Stimulated activated CD4-positive, alpha-beta T cell treated with anti-CD3 and anti-CD28 coated beads, Interleukin-1b, Interleukin-23, amount 100 ng/mL, for 1 hour (primary cell): ENCODE measurements at places on chromosomes 12 and 14.

DNA sequence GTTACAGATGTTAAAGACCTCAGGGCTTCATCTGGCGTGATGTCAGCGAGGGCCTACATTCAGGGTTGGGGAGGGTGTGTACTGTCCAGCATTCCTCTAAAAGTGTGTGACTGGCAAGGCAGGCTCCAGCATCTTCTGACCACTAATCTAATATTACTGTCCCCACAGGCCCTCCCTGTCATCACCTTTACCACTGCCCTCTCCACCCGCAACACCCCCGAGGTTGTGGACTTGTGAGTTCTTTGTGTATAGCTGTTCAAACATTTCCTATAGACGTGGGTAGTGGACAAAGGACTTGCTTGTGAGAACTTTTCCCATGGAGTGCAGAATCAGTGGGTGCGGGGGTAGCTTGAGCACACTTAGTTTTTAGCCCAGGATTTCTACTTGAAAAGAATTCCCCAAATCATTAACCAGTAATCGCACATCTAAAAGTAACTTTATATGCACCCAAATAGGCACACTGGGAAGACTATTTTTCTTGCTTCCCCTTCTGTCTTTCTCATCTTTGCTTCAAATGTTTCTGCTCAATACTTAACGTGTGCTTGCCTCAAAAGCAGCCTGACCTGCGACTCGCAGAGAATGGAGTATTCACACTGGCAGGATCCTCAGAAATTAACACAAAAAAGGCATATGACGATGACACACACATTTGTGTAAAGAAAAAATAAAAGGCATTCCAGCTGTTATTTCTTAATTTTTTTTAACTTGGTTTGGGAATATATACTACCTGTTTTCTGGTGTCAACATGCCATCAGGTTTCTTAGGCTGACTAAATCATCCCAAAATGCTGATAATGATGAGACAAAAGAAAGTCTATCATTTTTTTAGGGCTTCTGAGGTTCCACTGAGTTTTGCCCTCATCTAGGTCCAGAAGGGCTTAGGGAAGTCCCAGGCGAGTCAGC is 158.4 kb upstream of the HIF1A start:
- DNase-seq: no peak

DNA sequence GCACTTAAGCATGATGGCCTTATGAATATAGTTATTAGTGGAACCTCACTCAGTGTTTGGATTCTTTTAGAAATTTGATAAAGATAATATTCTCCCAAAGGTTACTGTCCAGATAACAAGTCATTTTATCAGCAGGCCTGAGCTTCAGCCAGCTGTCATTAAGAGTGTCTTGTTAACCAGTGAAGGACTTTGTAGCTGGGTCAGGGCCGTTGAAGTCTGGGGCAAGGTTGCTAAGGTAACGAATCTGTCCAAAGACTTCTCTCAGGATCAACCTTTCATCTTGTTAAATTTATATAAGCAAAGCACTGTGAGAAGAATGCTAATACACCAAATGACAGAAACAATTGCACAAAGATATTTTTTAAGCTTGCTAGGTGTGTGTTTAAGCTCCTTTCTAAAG is 271.3 kb upstream of the TMPO start:
- DNase-seq: no peak

DNA sequence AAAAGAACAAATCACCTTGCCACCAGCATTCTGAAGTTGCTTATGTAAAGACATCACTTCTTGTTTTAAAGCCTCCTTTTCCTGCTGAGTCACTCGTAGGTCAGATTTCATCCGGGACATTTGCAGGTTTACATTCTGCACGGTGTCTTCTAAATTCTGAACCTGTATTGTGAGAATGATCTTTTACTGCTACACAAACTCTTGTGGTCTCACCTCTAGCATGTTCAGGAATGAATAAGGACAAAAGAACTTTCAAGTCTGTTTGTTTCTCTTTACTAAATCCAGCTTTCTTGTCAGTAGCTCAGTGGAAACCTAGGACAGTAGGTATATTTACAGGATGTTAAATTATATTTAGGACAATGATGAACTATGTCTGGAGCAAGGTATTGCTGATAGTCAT is 73.5 kb upstream of the SAV1 start:
- no peak for DNase-seq

DNA sequence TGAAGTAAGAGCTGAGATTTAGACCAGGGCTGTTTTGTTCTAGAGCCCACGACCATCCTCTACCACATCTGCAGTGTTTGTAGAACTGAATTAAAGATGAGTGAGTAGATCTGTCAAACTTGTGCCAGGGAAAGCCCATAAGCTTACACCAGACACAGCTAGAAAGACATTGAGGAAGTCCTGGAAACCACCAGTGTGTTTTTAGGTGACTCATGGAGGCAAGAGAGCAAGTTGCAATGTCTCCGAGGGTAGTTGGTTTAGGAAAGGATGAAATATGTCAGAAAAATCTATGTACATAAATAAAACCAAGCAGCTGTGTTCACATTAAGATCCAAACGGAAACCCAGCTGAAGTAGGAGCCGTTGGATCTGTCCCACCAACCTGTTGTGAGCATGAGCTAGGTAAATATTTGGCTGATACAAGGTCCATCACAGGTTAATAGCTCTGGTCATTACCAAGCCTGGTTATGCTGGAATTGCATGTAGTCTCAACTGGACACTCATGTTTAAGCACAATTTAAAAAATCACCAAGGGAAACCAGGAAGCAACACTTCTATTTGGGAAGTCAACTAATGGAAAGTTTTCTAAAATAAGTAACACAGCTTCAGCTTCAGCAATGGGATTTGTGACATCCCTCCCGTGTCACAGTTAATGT is 49.9 kb upstream of the PLEKHG3 start:
- no peak for DNase-seq

- no peak for DNase-seq
Observed at GRCh38 chr12:102426599-102427542, 53.5 kb downstream of the IGF1 start.

DNA sequence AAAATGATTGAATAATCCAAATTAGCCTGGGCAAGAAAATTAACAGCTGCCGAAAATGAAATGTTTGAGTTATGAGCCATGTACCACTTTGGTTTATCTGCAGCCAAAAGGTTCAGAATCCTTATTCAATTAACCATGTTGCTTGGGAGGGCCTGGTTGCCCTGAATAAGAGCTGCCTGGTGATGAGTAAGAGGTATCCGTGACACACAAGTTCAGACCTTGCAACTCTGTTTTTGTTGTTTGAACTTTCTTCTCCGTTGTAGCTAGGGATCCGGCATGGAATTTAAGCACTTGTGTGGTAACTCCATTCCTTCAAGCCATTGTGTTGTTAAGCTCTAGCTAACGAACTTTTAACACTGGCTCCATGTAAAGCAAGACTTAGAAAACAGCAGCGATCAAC is 35.7 kb downstream of the FOXA1 start:
- no peak for DNase-seq

GRCh38 chr12:31931796-31932715 is 27.2 kb upstream of the RESF1 start:
- no peak for DNase-seq
